Cerebellum (tissue), 4 donors: ENCODE measurements at places on chromosomes 3 and 15. TPM values are rescaled to one million over a fixed set of nuclear protein-coding genes. Genes with fewer than 3 reads are reported as not detected.

The ARL14 gene
- total RNA-seq = not detected

DNA sequence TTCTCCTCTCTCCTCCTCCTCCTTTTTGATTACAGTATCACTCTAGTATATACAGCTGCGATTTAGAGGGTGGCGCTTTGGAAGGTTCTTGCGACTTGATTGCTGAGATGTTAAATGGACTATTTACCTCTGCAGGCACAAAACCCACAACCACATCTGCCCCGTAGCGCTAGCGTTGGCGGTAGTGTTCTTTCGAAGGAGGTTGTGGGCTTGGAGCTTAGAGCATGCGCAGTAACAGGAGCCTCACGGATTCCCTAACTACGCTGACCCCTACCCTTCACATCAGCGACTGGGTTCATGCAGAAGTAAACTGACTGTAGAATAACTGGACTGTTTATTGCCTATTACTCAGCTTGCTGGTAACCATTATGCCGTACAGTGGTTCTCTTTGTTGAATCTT lies 58.0 kb downstream of the CGGBP1 start:
- no peak for DNase-seq

The CNTN4 gene
- total RNA-seq = 57.6 TPM

The GOLGA6L9 gene
- 9.5 TPM for total RNA-seq

The CEP19 gene
- total RNA-seq = 8.0 TPM

DNA sequence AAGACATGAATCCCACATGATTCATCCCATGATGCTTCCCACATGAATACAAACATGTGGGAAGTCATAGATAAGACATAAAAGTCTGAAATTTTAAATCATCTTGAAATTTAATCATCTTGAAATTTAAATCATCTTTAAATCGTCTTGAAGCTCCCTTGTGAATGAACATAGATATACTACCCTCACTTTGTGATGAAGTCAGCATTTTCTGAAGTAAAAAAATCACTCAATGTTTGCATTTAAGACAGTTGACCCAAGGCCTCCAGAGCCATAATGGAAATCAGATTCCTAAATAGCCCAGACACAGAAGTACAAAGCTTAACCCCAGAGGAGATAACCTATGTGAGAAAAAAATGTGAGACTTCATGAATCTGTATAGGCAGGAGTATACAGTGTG lies 279.4 kb downstream of the ZBBX start:
- DNase-seq = no peak

The ZNF106 gene
- 49.7 TPM for total RNA-seq

The FBXL22 gene
- 0.64 TPM for total RNA-seq

- no peak for DNase-seq
Observed at GRCh38 chr3:31723701-31724100, 191.0 kb downstream of the STT3B start.

DNA sequence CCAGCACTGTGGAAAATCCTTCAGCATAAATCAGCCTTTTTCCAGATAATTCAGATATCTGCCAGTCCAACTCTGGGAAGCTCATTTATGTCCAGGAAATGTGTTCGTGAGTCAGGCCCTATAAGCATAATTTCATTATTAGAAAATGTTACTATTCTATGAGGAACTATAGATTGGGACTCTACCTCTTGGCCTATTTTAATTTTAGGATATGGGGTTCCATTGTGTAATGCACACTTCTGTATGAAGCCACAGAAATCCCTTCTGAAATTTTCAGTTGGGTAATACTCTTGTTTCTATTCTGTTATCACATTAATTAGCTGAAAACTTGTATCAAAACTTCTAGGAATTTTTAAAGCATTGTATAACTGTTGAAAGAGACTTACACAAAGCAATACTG lies 43.9 kb upstream of the IL12A start:
- no peak for DNase-seq
